ENCODE measurements at places on chromosomes 1 and 21. TPM values are rescaled to one million over a fixed set of nuclear protein-coding genes. Genes with fewer than 3 reads are reported as not detected.

- no peaks in the 10 kb centered on the region for H3K4me1 ChIP-seq
- no peaks in the 10 kb centered on the region for H3K27me3 ChIP-seq
- DNase-seq = no peak
- no peaks in the 10 kb centered on the region for H3K36me3 ChIP-seq
- H3K4me3 ChIP-seq = no peak overlapping the region
Observed at GRCh38 chr1:214857716-214858115, 224.8 kb upstream of the KCNK2 start.

- no peak overlapping the region for H3K27ac ChIP-seq
- H3K36me3 ChIP-seq = peaks cover 4% of the 10 kb centered on the region
- no peak overlapping the region for H3K4me3 ChIP-seq
- DNase-seq = no peak
Observed at GRCh38 chr21:35476621-35477395, 427.7 kb upstream of the RUNX1 start.

The DDI2 gene
- total RNA-seq = 24.0 TPM

The LRRC71 gene
- total RNA-seq = not detected

The ACKR1 gene
- total RNA-seq = not detected

The PLEKHN1 gene
- total RNA-seq = 3.9 TPM

GRCh38 chr1:51963592-51964308 is 26.8 kb downstream of the RAB3B start:
- no peaks in the 10 kb centered on the region for H3K4me1 ChIP-seq
- no peaks in the 10 kb centered on the region for H3K36me3 ChIP-seq
- H3K27ac ChIP-seq = no peak overlapping the region
- H3K27me3 ChIP-seq = peaks cover 7% of the 10 kb centered on the region
- DNase-seq = no peak

DNA sequence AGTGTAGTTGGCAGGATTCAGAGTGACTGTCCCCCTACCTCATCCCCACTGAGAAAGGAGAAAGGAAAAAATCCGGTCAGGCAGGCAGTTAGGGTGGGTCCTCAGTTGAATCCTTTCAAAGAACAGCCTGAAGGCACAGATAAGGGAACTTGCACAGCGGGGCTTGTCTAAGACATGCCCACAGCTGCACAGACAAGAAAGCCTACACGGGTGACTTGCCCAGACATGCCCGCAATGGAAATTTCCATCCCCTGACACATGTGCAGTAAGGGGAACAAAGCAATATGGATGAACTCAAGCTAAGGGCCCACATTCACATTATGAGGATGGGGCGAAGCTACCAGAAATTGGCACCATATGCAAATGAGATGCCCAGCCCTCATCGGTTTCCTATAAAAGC is 82.5 kb downstream of the DESI2 start:
- H3K27ac ChIP-seq = no peak overlapping the region
- H3K36me3 ChIP-seq = peaks cover 9% of the 10 kb centered on the region
- H3K4me3 ChIP-seq = no peak overlapping the region
- no peak for DNase-seq
- H3K27me3 ChIP-seq = peaks cover 28% of the 10 kb centered on the region

- H3K36me3 ChIP-seq = no peaks in the 10 kb centered on the region
- DNase-seq = no peak
- peaks cover 4% of the 10 kb centered on the region for H3K4me1 ChIP-seq
- H3K4me3 ChIP-seq = no peak overlapping the region
- H3K27ac ChIP-seq = no peak overlapping the region
Observed at GRCh38 chr21:19458295-19458694, 1054.7 kb upstream of the TMPRSS15 start.

- DNase-seq = no peak
- H3K27me3 ChIP-seq = no peaks in the 10 kb centered on the region
- H3K4me3 ChIP-seq = no peak overlapping the region
- peaks cover 4% of the 10 kb centered on the region for H3K4me1 ChIP-seq
Observed at GRCh38 chr1:163265547-163265946, 56.2 kb upstream of the NUF2 start.

The PAX7 gene
- not detected for total RNA-seq

GRCh38 chr21:26238646-26239045 is 68.1 kb upstream of the APP start:
- no peaks in the 10 kb centered on the region for H3K36me3 ChIP-seq
- DNase-seq = no peak
- H3K27ac ChIP-seq = no peak overlapping the region
- H3K4me3 ChIP-seq = no peak overlapping the region
- no peaks in the 10 kb centered on the region for H3K27me3 ChIP-seq

DNA sequence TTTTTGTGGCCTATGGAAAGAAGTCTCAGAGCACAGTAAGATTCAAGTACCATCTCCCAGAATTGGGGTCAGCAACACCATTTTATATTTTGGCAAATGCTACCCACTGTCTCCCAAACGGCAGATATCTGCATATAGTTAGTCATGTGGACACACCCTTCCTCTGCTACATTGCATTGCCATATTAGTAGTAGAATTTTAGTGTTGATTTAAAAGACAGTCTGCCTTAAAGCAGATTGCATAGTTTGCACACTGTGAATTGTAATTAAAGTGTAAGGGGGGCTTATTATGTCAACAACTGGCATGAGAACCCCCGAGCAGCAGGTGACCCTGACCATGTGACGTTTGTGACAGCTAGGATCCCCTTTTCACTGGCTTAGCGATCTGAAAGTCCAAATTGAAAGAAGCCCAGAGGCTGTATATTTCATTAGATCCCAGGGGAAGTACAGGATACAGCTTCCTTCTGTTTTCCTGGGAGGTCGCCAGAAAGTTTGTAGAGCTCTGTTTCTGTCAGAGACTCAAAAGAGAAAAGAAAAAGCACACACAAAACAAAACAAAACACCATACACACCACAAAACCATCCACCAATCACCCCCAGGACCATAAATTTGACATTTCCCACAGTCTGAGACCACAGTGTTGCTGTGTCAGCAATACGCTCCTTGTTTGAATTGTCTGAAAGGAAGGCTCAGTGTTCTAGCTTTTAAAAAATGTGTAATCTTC is 172.4 kb downstream of the NFIA start:
- H3K36me3 ChIP-seq = peaks cover 2% of the 10 kb centered on the region
- H3K27ac ChIP-seq = peak overlapping the region; percentile 9
- DNase-seq = peak; percentile 42
- peak overlapping the region; percentile 14 for H3K4me3 ChIP-seq
- H3K27me3 ChIP-seq = no peaks in the 10 kb centered on the region
- H3K4me1 ChIP-seq = peaks cover 27% of the 10 kb centered on the region

DNA sequence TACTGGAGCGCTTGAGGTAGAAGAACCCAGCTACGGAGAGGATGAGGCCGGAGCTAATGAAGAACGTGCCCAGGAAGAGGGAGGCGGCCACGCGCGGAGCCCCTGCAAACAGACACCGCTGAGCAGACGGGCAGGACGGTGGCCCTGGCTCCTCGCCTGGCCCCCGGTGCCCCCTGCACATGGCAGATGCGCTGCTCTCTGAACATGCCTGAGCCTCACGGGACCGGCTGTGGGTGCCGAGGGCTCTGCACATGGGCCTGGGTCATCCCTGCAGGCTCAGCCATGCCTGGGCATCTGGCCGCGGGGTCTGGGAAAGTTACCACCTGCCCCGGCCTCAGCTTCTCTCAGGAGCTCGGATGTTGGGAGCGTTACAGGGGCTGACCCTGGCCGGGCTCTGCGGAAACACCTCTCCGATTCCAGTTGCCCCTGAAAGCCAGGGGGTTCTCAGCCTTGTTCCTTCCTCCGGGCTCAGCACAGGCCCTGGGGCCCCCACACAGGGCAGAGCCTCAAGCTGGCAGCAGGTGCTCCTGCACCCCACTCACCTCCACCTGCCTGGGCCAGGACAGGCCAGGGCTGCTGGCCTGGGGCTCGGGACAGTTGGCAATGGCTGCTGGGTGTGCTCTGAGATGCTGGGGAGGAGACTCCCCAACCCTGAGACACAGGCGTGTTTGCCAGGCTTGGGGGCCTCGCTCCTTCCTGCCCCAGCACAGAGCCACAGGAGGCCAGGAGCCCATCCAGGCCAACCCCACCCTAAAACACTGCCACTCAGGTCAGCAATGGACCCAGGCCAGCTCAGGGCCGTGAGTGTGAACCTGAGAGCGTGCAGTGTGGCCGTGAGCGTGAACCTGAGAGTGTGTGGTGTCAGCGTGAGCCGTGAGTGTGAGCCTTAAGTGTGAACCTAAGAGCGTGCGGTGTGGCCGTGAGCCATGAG is 12.1 kb upstream of the RNF223 start:
- H3K27me3 ChIP-seq = no peaks in the 10 kb centered on the region
- H3K4me3 ChIP-seq = no peak overlapping the region
- no peaks in the 10 kb centered on the region for H3K4me1 ChIP-seq
- no peak for DNase-seq
- no peak overlapping the region for H3K27ac ChIP-seq

The KCNH1 gene
- total RNA-seq = not detected

GRCh38 chr21:17050646-17051045 is 462.2 kb upstream of the CXADR start:
- H3K36me3 ChIP-seq = no peaks in the 10 kb centered on the region
- no peak for DNase-seq
- H3K27ac ChIP-seq = no peak overlapping the region

The TMOD4 gene
- 2.9 TPM for total RNA-seq

- DNase-seq = no peak
- H3K36me3 ChIP-seq = no peaks in the 10 kb centered on the region
Observed at GRCh38 chr1:226092965-226093364, 30.4 kb downstream of the H3-3A start.

The FCRL5 gene
- not detected for total RNA-seq

GRCh38 chr1:20983297-20983889 is 193.3 kb downstream of the EIF4G3 start:
- no peaks in the 10 kb centered on the region for H3K27me3 ChIP-seq
- peaks cover 2% of the 10 kb centered on the region for H3K4me1 ChIP-seq
- no peak for DNase-seq
- H3K4me3 ChIP-seq = no peak overlapping the region

DNA sequence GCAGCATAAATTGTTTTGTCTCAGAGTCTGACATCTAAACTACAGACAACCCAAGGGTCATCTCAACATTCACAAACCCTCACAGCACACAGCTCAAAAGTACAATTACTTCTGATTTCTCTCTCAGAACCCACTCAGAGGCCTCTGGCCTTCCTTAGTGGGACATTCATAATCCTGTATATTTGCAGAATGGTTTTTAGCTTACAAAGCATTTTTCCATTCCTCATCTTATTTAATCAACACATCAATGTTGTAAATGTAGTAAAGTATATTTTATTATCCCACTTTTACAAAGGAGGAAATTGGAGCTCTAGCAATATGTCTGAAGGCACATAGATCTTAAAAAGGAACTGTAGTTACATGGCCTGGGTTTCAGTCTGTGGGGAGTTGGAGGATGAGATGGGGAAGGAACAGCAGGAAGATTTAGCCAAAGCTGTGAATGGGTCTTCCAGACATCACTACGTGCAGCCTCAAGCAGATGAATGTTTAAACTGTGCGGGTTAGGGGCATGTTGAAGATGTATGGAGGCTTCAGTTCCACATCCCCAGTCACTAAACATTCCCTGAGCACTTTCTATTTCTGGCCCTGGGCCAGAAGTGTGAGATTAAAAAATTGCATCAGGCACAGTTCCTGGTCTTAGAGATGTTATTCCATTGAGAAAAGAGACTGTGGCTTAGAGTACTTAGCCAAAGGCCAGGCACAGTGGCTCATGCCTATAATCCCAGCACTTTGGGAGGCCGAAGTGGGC is 13.3 kb downstream of the AKNAD1 start:
- H3K27me3 ChIP-seq = peaks cover 4% of the 10 kb centered on the region
- H3K4me1 ChIP-seq = no peaks in the 10 kb centered on the region
- H3K4me3 ChIP-seq = no peak overlapping the region
- H3K36me3 ChIP-seq = no peaks in the 10 kb centered on the region
- no peak overlapping the region for H3K27ac ChIP-seq

DNA sequence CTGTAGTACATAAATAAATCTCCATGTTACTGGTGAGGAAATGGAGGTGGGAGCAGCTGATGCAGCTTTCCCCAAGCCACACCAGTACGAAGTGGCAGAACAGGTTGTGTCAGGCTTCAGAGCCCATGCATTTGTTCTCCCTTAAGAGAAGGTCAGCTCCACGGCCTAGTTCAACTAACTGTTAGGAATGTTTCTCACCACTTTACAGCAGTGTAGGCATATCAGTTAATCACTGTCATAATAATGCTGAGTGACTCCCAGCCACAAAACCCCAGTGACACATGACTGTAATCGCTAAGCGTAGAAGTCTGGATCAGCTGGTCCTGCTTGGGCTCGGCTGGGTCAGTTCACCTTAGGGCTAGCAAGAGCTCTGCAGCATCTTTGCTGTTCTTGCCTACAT is 90.4 kb downstream of the VPS26C start:
- no peak for DNase-seq
- no peak overlapping the region for H3K27ac ChIP-seq
- H3K27me3 ChIP-seq = no peaks in the 10 kb centered on the region
- peaks cover 45% of the 10 kb centered on the region for H3K36me3 ChIP-seq
- no peaks in the 10 kb centered on the region for H3K4me1 ChIP-seq
- H3K4me3 ChIP-seq = no peak overlapping the region

DNA sequence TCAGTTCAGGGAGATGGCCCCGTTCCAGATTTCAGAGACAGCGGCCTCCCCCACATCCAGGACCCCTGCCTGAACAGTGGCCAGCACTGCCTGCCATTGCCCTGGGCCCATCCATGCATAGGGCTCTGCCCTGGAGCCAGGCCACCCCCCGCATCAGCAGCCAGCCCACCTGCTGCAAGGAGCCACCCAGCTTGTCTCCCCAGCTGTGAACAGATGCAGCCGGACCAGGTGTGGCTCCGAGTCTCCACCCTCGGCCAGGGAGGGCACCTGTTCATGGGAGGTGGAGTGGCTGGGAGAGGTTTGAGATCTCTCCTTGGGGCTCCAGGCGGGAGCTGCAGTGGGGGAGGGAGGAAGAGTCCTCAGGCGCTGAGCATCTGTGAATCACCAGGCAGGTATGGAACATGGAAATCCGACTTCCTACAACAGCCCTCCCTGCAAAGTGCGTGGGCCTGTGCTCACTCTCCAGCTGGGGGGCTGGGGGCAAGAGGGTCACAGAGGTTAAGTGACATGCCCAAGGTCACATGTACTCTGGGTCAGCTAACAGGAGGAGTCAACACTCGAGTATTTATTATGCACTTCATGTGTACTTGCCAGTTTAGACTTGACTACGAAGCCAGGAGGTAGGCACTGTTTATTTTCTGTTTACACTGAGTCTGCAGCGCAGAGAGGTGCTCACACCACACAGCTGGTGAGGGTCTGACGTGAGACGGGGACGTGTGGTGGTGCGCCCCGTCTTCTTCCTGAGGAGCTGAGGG is 4.8 kb upstream of the HES5 start:
- H3K27me3 ChIP-seq = peaks cover 25% of the 10 kb centered on the region
- DNase-seq = no peak
- H3K36me3 ChIP-seq = no peaks in the 10 kb centered on the region
- H3K4me1 ChIP-seq = peaks cover 2% of the 10 kb centered on the region
- no peak overlapping the region for H3K4me3 ChIP-seq

DNA sequence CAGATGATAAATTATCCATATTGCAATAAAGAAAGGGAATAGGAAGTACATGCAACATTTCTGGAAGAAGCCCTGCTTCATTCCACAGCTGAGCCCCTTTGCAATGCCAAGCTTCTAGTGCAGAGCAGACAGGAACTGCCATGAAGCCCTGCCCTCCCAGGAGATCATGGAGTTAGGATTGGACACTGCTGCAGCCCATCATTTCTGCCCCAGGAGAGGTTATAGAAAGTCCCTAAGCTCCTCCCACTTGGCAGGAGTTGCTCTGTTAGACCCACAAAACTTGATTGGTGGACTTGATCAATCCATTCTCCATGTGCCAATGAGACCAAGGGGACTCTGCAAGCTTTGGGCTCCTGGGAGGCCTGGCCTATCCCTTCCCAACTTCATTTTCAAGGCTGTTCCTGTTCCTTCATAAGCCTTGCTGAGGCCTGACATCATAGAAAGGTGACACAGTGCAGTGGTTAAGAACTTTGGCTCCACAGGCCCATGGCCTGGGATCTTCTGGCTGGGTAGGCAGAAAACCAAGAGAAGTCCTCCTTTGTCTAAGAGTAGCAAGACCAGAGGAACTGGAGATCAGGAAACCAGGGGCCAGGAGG is 1.3 kb upstream of the LAPTM5 start:
- H3K27ac ChIP-seq = peak overlapping the region; percentile 95
- no peak for DNase-seq
- H3K4me3 ChIP-seq = no peak overlapping the region
- H3K4me1 ChIP-seq = peaks cover 75% of the 10 kb centered on the region

The GIPC2 gene
- total RNA-seq = 0.38 TPM

Measured in activated CD8-positive, alpha-beta memory T cell treated with anti-CD3 and anti-CD28 coated beads, Interleukin-2, amount 10 ng/mL, durations not matched to agents 7 days and 5 days (primary cell).